ENCODE measurements at places on chromosomes 5 and 9.

DNA sequence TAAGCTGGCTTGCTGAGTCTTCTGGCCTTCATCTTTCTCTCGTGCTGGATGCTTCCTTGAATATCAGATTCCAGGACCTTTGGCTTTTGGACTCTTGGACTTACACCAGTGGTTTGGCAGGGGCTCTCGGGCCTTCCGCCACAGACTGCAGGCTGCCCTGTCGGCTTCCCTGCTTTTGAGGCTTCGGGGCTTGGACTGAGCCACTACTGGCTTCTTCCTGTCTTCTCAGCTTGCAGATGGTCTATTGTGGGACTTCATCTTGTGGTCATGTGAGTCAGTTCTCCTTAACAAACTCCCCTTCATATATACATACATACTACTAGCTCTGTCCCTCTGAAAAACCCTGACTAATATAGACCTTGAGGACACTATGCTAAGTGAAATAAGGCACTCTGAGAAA lies 78.3 kb upstream of the SSBP2 start:
- DNase-seq: no peak

- no peak for DNase-seq
These were observed 139.2 kb upstream of the PALM2AKAP2 start for GRCh38 chr9:109640580-109641371.

DNA sequence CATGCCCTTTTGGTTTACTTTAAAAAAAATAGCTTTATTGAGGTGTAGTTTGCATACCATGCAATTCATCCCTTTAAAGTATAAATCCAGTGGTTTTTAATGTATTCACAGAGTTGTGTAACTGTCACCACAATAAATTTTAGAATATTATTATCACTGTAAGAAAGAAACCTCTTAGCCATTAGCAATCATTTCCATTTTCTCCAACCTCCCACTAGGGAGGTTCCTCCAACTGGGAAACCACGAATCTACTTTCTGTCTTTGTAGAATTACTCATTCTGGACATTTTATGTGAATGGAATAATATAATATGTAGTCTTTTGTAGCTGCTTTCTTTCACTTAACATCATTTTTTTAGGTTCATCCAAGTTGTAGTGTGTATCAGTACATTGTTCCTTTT lies 43.5 kb downstream of the UNC13B start:
- no peak for DNase-seq

- no peak for DNase-seq
These were observed 15.7 kb downstream of the FBN2 start for GRCh38 chr5:128522336-128522735.

DNA sequence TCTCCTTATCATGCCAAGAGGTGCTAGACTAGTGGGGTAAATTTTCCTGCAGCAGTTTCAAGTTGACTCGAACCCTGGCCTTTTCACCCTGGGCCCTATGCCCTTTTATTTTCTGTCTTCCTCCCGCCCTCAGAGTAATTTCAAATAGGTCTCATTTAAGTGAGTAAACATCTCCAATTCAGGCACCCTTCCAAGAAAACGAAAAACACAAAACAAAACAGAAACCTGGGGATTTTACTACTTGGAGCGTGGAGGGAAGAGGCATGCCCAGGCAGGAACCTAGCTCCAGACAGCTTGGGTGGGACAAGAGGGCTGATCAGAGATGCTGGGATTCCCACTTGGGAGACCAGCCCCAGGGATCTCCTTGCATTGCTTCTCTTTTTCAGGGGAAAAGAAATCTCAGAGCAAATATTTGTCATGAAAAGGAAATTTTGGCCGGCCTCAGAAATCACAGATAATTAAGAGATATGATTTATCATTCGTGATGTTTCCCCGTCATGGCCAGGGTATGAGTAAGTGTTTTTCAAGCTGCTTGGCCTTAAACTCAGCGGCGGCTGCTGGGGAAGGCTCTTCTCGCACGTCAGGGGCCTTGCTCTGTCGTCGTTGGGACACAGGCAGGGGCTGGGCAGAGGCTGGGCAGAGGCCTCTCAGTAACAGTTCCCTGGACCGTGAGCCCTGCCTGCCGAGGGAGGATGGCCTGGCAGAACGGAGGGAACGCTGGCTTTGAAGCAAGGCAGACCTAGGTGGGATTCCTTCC lies 248.6 kb upstream of the KLF4 start:
- DNase-seq: peak; percentile 59

DNA sequence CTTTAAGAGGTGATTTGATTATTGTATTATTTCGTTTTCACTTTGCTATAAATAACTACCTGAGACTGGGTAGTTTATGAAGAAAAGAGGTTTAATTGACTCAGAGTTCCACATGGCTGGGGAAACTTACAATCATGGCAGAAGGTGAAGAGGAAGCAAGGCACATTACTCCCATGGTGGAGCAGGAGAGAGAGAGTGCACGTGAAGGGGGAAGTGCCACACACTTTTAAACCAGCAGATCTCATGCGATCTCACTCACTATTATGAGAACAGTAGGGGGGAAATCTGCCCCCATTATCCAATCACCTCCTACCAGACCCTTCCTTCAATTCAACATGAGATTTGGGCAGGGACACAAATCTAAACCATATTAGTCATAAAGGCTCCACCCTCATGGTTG lies 36.1 kb upstream of the NDFIP1 start:
- DNase-seq: no peak

DNA sequence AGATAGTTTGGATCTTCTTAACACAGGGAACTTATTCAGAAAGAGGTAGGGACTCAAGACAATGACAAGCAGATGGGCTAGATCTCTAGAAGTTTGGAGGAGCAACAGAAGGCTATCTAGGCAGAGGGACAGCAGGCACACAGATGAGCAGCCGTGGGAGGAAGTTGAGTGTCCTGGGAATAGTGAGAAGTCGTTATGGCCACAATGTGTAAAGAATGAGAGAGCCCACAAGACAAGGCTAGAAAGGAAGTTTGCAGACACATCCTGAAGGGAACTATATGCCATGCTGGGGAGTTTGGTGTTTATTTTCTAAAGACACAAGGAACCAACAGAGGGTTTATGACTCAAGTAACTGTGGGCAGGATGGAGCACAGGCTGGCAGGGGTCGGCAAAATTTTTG lies 160.6 kb downstream of the PALM2AKAP2 start:
- DNase-seq: no peak
